ENCODE measurements at places on chromosomes 5 and 9. TPM values are rescaled to one million over a fixed set of nuclear protein-coding genes. Genes with fewer than 3 reads are reported as not detected.

C5orf52 gene
- polyA plus RNA-seq: 0.87 TPM

- no peak for DNase-seq
These were observed 134.0 kb upstream of the MAP3K1 start for GRCh38 chr5:56681346-56681745.

- no peak for DNase-seq
These were observed 17.6 kb downstream of the TSPAN17 start for GRCh38 chr5:176664886-176665285.

TAF11L10 gene
- not detected for polyA plus RNA-seq

PCDHB9 gene
- polyA plus RNA-seq: 0.73 TPM

GRCh38 chr9:137621131-137621757 is 2.4 kb downstream of the EHMT1 start:
- DNase-seq: no peak

RNF183 gene
- polyA plus RNA-seq: 0.91 TPM

DNA sequence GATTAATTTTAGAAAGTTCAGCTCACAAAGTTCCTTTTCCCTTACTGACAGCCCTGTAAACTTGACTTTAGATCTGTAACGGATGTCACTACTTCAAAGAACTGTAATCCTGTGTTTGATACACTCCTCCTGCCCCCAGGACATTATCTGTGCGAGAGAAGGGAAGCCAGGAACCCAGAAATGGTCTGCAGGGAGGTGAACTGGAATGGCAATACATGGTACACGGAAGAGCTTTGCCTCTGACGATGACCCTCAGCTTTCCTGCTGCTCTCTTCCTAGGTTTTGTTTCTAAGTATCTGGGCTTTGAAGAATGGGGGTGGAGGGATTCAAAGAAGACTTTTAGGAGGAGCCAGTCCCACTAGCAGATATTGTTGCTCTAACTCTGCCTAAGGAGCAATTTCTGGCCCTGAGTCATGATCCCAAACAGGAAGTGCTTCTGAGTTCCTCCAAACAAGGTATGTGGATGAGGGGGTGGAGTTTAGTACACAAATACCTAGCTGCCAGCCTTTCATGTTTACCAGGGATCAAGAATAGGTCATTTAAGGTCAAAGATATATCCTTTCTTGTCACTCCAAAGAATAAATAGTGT is 43.4 kb upstream of the TMC1 start:
- DNase-seq: peak; percentile 70

IFNA5 gene
- not detected for polyA plus RNA-seq

GRCh38 chr5:60649288-60649917 is 50.6 kb downstream of the DEPDC1B start:
- peak; percentile 33 for DNase-seq
